ENCODE measurements at places on chromosomes 2 and 18.

GRCh38 chr2:112312821-112313220 lies 37.4 kb downstream of the ZC3H6 start:
- no peak for DNase-seq

- no peak for DNase-seq
Observed at GRCh38 chr2:158665536-158666302, 129.4 kb upstream of the DAPL1 start.

DNA sequence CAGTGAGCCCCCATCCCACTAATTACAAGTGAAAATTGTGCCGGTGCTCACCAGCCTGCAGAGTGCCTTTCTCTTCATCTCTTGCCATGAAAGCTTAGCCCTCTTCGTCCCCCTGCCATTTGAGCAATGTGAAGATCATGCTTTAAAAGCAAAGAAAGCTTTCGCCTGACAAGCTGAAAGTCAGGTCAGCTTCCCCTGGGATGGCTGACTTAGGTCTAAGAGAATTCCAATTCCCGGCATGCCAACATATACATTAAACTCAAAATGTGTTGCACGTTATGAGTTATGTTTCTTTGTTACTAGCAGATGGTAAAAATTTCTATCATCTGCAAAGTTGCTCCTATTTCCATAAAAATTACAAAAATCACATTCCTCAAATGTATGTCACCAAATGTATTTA lies 129.8 kb downstream of the AFF3 start:
- DNase-seq, result no peak

DNA sequence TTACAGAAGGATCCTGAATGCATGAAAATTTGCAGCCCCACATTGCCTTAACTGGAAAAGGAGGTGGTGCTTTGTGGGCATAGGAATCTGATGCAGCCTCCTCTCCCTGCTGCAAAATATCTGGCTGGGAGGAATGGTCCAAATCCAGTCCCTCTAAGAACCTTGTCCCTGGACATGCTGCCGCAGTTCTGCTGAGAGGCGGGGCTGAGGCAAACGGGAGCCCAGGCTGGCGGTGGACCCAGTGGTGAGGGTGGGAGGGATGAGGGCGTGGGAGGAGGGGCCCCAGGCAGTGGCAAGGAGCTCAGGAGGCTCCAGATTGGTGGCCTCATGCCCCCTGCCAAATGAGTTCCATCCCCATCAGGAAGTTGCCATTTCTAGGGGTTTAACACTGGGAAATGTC lies 36.2 kb downstream of the ZAP70 start:
- DNase-seq, result no peak

DNA sequence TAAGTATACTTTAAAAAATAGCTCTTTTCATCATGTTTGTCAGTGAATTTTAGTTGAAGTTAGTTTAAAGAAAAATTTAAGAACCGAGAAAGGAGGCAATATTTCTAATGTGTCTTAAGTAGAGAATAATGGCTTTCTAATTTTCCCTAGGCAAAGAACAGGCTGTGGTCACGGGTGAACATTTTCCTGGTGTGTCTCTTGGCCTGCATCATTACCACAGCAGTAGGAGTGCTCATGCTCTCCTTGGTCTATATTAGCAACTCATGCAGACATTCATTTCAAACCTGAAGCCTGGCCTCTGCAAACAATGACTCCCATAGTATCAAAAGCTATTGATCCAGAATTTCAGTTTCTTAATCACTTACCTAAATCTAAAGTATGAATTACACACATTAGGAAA lies 57.4 kb downstream of the C18orf54 start:
- DNase-seq, result no peak

GRCh38 chr2:113806217-113806913 lies 49.9 kb upstream of the SLC35F5 start:
- DNase-seq, result no peak

GRCh38 chr2:217517402-217517801 lies 485.4 kb downstream of the TNS1 start:
- no peak for DNase-seq

DNA sequence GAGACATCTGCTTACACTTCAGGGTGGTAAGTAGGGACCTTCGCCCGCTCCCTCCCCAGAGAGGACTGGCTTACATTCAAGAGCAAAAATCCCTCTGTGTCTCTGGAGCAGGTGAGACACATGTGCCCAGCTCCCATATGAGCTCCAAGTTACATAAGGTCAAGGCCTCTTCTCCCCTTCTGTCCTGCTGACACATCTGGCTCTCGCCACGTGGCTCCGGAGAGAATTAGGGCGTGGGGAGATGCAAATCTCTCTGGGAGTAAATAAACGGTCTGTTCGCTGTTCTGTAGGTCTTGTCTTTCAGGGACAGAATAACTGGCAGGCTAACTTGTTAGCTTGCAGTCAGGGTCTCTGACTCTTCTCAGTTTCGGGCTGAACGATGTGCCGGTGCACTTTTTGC lies 16.2 kb downstream of the MRO start:
- DNase-seq, result no peak

DNA sequence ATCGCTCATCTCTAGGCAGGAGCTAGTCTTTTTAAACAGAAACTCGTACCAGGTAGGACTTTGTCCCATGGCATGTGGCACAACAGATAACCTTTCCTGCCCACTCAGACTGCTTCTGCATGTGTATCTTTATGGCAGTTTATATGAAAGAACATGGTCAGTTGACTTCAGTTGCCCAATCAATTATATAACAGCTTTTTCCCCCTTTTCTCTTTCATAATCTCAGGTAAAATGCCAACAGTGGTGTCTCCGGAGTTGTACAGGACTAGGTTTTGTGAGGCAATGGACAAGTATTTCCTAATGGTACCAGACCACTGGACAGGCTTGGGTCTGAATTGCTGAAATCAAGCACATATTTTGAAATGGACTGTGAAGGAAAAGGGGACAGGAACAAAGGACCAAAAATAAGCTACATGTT lies 51.6 kb upstream of the PTH2R start:
- DNase-seq, result no peak

DNA sequence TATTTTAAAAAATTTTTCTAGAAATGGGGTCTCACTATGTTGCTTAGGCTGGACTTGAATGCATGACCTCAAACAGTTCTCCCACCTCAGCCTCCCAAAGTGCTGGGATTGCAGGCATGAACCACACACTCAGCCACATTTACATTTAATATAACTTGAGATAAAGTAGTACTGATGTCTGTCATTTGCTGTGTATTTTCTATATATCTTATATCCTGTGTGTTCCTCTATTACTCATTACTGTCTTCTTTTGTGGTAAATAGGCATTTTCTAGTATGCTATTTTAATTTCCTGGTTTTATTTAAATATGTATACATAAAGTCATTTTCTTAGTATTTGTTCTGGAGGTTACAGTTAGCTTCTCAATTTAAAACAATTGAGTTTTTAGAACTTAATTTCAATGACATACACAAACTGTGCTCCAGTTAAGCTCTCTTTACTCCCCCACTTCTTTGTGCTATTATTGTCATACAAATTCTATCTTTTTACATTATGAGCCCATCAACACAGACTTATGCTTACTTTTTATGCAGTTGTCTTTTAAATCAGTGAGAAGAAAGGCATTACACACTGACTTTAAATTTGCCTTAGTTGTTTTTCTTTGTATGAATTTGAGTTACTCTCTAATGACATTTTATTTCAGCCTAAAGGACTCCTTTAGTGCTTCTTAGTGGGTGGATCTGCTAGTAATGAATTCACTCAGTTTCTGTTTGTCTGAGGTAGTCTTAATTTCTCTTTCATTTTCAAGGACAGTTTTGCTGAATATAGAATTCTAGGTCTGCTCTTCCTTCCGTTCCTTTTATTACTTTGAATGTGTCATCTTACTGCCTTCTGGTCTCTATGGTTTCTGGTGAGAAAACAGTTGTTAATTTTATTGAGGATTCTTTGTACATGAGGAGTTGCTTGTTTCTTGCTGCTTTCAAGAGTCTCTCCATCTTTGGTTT lies 6.2 kb upstream of the INPP4A start:
- DNase-seq, result no peak
